ENCODE measurements at places on chromosomes 6 and 20.

DNA sequence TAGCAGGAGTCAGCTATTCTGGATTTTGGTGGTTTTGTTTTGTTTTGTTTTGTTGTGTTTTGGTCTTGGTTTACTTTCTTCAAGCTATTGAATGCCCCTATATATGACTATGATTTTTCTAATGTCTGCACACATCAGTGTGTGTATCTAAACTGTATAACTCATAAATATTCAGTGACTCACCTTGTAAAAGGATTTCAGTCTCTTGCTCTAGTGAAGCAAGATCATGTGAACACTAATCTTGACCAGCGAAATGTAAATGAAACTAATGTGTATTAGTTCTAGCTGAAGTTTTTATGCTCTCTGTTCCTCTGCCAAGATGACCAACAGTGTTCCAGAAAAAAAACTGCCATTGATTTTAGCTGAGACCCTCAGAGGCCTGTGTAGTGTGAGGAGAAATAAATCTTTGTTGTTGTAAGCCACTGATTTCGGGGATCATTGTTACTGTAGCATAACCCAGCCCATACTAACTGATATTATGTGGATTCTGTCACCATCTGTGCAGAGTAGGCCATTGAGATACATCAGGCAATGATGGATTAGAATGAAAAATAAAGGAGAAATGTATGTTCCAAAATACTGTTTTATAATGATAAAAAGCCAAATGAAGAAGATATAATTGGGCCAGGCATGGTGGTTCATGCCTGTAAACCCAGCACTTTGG lies 11.5 kb upstream of the BTBD9 start:
- DNase-seq: no peak

GRCh38 chr20:58886546-58886945 lies 34.0 kb downstream of the GNAS start:
- DNase-seq: no peak

GRCh38 chr6:13072686-13073347 lies 255.5 kb downstream of the TBC1D7 start:
- DNase-seq: no peak

GRCh38 chr6:88177961-88178464 lies 11.9 kb upstream of the CNR1 start:
- no peak for DNase-seq

DNA sequence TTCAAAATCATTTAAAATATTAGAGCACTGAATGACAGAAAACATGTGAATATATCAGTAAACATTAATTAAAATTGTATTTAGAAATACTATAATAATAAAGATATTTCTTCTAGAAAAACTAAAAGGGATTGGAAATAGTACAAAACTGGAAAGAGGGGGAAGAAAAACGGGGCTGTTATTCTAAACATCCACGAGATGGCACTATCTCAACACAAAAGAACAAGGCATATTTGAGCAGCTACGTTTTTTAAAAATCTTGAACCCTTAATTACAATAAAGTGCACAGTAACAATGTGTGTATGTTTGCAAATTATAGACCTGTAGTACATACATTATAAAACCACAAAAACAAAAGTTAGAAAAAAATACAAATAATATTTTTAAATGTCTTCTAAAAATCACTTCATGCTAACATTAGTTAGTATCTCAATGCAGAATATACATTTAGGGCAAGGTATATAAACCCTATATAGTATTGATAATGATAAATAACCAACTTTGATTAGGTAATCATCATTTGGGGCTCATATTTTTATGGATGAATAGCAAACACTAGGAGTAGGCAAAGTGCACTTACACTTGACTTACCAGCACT lies 42.5 kb upstream of the PNISR start:
- DNase-seq: peak; percentile 2

- no peak for DNase-seq
These were observed 270.8 kb downstream of the CDKAL1 start for GRCh38 chr6:20805021-20805420.

DNA sequence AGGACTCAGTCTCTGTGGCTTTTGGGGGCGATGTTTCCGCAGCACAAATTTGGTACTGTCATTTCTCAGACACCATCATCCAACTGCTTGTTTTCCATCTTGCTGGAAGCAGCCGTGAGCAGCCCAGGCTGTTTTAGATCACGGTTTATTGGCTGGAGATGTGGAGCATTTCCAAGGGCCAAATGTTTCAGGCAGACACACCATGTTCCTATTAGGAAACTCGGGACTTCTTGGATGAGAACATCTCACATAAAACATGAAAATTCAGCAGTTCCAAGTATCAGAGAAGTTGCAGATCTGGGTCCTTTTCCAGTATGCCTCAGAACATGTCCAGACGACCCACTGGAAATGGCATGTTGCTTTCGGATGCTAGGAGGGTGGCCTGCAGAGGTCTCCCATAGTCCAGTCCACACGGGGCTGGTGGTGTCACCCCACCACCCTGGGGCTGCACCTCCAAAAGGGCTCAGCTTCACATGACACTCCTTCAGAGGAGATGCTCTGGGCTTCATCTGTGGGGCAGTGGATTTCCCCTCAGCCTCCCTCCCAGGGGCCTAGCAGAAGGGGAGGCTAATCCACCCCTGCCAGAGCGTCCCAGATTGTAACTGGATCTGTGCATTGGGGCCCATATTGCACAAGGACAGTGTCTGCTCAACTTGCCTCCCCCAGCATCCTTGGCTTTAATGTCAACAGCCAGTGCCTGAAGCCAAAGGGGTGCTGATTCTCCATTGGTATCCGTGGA lies 176.3 kb downstream of the SCP2D1 start:
- DNase-seq: no peak

DNA sequence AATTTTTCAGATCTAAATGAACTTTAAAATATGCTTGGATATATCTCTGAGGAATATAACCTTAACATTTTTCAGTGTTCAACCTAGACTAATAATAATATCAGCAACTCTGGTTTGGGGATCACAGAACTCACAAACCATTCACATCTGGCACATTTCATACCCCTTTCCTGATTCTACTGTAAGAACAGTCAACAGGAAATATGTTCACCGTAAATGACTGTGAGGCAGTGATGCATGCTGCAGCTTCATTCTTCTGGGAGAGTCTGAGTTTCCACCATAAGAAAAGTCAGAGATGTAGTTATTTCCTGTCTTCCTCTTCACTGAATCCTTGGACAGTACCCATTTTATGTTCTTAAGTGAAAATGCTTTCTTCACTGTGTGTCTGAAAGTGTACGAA lies 134.2 kb upstream of the IFNGR1 start:
- DNase-seq: no peak

- DNase-seq: no peak
These were observed 754 bp downstream of the TNF start for GRCh38 chr6:31575952-31576685.

- no peak for DNase-seq
These were observed 13.2 kb upstream of the SCRT2 start for GRCh38 chr20:688809-689212.

- no peak for DNase-seq
These were observed 1202.0 kb upstream of the ADGRB3 start for GRCh38 chr6:67433124-67433523.

GRCh38 chr20:32829311-32830005 lies 9.7 kb downstream of the MAPRE1 start:
- no peak for DNase-seq

DNA sequence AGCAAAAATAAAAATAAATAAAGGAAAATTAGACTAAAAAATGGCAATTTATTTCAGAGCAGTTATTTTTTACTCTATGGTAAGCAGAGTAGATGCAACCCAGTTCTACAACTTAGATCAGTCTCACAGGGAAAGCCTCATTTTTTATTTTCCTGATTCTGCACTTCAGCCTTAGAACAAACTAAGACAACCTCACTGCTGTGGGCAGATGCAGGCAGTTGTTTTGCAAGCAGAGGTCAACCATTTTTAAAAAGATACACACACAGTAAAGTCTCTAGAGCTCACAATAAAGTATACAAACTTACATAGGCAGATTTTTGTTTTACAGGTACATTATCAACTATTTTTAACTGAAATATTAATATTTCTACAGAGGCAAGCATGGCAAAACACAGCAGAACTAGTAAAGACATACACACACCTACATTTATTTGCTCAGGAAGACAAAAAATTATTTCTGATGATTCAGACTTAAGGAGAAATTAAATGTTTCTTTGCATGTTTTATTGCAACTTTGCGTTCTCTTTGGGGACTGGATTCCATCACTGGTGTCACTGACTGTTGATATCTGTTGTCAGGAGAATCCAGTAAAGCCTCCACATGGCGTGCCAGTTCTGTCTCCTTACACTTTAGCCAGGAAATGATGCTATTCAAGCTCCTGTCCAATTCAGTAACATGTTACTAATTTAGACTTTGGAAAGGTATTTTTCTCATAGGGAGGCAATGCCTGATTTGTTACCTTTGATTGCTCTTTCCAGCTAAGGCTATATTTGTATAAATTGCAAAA lies 102.7 kb downstream of the TRDN start:
- DNase-seq: no peak
